ENCODE measurements at places on chromosomes 2 and 18. TPM values are rescaled to one million over a fixed set of nuclear protein-coding genes. Genes with fewer than 3 reads are reported as not detected.

DNA sequence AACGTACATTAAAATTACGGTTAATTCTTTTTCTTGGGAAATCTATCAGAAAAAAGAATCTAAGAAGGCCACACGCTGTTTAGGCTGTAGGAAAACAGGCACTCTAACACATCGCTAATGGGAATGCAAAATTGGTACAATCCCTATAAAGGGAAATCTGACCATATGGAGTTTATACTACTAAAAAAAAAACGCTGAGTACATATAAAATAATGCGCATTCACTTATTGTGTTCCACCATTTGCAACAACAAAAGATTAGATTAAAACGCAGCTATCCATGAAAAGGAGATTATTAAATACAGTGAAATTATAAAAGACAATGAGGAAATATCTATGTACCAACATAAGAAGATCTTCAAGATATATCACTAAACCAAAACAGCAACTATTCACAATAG is 62.8 kb downstream of the SMC6 start:
- DNase-seq, result no peak

- no peak for DNase-seq
Measured at GRCh38 chr18:21053127-21053526, 58.5 kb downstream of the ROCK1 start.

- DNase-seq, result no peak
Measured at GRCh38 chr18:42471885-42472284, 516.9 kb downstream of the PIK3C3 start.

- no peak for DNase-seq
Measured at GRCh38 chr2:54041135-54041534, 70.3 kb upstream of the PSME4 start.

- DNase-seq, result no peak
Measured at GRCh38 chr2:3777966-3778365, 74.6 kb downstream of the DCDC2C start.

DNA sequence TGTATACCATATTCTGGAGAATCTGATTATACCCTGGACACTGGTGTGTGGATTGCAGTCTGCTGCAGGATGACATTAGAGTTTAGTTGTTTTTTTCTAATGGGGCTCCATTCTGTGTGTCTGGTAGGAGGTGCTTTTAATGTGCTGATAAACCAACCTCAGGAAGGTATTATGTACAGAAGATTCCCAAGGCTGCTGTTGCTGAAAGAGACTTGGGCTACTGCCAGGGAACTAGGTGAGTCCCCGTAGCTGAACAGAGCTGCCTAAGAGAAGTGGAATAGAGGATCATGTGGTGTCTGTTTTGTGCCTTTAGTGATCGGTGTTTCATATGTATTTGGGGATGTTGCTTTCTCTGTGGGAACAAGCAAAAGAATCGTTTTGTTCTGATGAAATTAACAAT is 16.5 kb downstream of the SPATA3 start:
- no peak for DNase-seq

DNA sequence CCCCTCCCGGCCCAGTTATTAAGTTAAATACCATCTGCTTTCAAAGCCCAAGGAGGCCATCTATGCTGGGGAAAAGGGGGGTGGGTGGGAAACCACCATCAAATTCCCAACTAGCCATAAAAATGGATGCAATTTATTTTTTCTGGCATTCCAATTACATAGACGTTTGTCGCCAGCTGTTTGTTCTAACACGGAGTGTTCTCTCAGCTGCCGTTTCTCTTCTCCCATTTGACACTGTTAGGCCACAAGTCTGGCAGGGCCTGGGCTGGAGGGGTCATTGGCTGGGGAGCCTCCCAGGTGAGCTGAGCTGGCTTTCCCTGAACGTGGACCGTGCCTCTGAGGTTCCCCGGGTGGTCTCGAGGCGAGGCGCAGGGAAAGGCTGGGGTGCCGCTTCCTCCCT is 16.6 kb downstream of the ATOH8 start:
- DNase-seq, result no peak

GRCh38 chr2:18180031-18180610 is 301.7 kb downstream of the KCNS3 start:
- DNase-seq, result no peak

DNA sequence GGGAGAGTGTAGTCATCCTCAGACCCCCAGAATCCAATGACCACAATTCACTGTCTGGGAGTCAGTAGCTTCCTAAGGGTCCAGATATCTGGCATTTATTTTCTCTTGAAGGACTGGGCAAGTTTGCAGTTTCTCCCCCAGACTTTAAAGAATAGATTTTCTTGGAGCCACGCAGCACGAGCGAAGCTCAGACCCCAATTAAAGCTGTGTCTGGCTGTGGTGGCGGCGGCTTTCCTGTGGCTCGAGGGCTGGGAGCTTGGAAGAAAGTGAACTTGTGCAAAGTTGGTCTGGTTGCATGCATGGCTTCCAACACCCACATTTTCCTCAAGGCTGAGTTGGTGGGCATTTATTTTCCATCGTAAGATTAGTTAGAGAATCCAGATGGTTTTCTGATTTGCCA is 105.0 kb downstream of the ACKR3 start:
- DNase-seq, result no peak

Gene TMEM200C
- total RNA-seq, result 5.6 TPM

Gene NT5C1B
- not detected for total RNA-seq

Gene MZT2B
- total RNA-seq, result 203 TPM

Data from H9 (cell line).